NCI-H1105 treated with DMSO at 0.1 percent for 48 hours (cell line): ENCODE measurements at places on chromosomes 6 and 20.

DNA sequence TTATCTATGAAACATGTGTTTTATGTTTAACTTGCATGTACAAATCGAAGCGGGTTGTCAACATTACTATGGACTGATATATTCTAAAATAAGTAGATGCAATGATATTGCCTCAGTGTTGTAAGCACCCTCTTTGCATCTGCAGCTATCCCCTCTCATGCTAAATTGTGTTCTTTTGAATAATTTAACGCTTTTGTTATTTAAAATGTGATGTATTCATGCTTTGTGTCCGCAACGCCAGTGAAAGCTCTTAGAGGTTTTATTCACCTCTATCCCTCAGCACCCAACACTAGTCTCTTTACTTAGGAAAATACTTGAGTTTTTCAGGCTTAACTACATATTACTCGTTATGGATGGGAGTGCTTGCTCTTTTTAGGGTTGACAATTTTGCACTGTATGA, 173.7 kb upstream of the ID4 start:
- DNase-seq: no peak

DNA sequence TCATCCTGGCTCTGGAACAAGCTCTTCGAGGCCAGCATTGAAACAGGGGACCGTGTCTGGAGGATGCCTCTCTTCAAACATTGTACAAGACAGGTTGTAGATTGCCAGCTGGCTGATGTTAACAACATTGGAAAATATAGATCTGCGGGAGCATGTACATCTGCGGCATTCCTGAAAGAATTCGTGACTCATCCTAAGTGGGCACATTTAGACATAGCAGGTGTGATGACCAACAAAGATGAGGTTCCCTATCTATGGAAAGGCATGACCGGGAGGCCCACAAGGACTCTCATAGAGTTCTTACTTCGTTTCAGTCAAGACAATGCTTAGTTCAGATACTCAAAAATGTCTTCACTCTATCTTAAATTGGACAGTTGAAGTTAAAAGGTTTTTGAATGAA, 3.6 kb upstream of the CDKN1A start:
- DNase-seq: no peak

DNA sequence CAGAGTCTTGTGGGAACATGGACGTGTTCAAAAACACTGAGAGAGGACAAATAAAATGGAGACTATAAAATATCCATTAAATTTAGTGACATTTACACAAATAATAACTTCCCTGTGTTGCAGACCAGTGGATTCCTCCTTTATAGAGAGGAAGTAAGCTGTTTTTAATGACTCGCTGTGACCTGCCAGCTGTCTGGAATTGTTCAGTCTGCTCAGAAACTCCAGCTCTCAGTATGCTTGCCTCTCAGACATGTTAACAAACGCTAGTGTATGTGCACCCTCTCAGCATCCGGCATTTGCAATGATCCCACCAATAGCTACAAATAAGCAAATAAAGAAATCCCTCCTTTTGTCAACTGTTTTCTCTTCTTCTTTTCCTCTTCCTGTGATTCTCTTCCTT, 158.0 kb upstream of the TCF21 start:
- no peak for DNase-seq

DNA sequence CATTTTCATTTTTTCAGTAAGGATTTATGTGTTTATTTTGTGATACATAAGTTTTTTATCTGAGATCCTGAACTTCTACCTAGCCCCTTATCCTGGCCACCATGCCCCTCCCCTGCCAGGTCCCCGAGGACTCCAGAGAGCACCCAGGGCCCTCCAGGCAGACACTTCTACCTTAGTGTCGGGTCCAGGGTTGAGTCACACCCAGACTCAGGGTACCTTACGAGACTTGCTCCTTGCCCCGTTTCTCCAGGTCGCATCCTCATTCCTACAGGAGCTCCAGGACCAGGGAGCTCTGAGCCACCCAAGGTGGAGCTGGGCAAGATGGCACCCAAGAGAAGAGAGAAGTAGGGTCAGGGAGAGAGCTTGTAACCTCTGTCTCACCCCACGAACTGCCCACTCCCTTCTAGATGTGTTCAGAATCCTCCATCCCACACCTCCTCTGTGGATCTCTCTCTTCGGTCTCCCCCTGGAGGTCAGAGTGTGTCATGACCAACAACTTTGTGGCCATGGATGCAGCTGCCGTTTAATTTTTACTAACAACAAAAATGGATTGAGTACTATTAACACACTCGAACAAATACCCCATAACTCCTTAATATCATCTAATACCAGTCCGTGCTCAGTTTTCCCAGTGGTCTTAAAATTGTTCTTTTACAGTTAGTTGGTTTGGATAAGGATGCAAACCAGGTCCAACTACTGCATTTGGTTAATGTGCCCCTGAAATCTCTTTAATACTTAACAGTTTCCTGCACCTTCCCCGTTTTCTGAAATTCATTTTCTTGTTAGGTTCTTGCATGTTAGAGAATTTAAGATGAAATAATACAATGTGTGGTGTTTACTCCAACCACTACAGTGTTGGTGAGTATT, 130.6 kb upstream of the INSM1 start:
- DNase-seq: peak; percentile 27

GRCh38 chr6:70819646-70820045, 137.2 kb downstream of the B3GAT2 start:
- no peak for DNase-seq

DNA sequence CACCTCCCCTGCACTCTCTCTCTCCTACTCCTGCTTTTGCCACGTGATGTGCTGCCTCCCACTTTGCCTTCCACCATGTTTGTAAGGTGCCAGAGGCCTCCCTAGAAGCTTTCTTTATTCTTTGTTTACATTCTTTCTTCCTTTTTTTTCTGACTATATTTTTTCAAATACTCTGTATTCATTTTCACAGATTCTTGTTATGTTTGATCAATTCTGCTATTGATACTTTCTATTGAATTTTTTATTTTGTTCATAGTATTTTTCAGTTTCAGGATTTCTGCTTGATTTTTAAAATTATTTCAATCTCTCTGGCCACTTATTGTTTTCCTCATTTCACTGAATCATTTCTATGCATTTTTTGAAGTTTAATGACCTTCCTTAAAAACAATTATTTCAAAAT, 801.8 kb downstream of the GRIK2 start:
- no peak for DNase-seq

- DNase-seq: no peak
These were observed 245.7 kb downstream of the RNF144B start for GRCh38 chr6:18632670-18633410.

DNA sequence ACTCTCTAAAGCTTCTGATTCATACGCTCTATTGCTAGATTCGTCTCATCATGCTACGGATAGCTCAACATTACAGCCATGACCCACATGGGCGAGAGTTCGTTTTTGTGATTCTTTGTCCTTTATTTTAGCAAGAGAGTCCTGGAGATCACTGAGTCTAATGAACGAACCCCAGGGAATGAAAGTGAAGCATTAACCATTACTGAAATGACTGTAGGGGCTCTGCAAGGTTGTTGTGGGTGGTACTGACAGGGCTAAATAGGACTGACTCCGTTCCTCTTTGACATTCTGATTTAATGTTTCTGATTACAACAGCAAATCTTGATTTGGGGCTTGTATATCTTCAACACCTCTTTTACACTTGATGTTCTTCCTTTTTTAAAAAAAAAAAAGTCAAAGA, 13.7 kb upstream of the RTF2 start:
- no peak for DNase-seq

- DNase-seq: no peak
These were observed 3.8 kb downstream of the ACTR5 start for GRCh38 chr20:38752029-38752428.

DNA sequence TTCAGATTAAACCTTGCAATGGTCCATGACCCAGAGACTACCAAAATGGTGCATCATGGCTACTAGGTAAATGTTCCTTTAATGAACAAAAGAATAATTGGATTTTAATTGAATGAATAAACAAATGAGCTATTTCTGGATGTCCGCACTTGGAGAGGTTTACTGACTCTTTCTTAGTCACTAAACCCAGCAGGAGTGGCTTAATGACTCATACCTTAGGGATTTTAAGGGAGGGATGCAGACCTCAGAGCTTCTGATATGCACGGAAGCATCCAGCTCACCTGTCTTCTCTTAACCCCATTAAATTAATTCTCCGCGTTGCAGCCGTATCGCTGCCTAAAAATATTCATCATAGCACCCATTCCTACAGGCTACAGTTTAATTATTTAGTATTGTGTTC, 970.0 kb upstream of the SLC35B3 start:
- no peak for DNase-seq

DNA sequence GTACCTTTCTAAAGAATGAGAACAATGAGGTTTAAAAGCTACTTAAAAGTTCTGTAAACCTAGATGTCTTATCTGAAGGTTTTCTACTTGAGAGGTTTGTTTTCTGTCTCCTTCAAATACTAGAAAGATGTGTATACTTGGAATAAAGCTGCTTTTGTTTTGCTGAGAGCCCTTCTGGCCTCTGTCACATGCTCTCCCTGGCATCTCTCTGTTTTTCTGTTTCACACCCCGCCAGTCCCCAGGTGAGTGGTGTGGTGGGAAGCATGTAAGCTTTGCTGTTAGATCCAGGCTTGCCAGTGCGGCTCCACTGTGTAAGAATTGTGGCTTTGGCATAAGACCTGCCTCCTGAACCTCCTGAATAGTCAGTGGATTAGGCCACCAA, 56.8 kb downstream of the SNX9 start:
- peak; percentile 46 for DNase-seq
